Transverse colon (tissue), 4 donors: ENCODE measurements at places on chromosomes 16 and 17. TPM values are rescaled to one million over a fixed set of nuclear protein-coding genes. Genes with fewer than 3 reads are reported as not detected.

GRCh38 chr16:26742040-26742439, 324.7 kb upstream of the C16orf82 start:
- H3K4me3 ChIP-seq = no peak overlapping the region
- H3K27ac ChIP-seq = no peak overlapping the region
- H3K27me3 ChIP-seq = no peaks in the 10 kb centered on the region
- no peak for DNase-seq
- no peaks in the 10 kb centered on the region for H3K4me1 ChIP-seq

DNA sequence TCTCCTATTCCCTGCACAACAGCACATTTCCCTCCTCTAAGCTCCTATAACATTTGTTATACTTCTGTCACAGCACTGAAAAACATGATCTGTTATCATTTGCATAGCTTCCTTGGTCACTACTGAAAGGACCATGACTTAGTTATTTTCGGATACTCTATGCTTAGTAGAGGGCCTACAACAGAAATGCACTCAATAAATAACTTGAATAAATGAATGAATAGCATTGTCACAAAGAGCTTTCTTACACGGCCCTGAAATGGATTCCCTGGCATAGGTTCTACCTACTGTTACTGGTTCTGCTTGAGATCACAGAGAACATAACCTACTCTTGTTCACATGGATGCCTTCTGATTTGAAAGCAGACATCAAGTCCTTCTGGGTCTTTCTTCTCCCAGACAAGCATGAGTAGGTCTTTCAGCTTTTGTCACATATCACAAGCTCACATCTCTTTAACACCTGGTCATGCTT, 41.6 kb downstream of the MYO1D start:
- no peaks in the 10 kb centered on the region for H3K36me3 ChIP-seq
- H3K27me3 ChIP-seq = no peaks in the 10 kb centered on the region
- H3K4me1 ChIP-seq = no peaks in the 10 kb centered on the region
- DNase-seq = no peak
- no peak overlapping the region for H3K27ac ChIP-seq

- no peak overlapping the region for H3K4me3 ChIP-seq
- no peaks in the 10 kb centered on the region for H3K4me1 ChIP-seq
- no peaks in the 10 kb centered on the region for H3K36me3 ChIP-seq
- no peak for DNase-seq
Measured at GRCh38 chr17:28178800-28179199, 136.3 kb downstream of the NLK start.

DNA sequence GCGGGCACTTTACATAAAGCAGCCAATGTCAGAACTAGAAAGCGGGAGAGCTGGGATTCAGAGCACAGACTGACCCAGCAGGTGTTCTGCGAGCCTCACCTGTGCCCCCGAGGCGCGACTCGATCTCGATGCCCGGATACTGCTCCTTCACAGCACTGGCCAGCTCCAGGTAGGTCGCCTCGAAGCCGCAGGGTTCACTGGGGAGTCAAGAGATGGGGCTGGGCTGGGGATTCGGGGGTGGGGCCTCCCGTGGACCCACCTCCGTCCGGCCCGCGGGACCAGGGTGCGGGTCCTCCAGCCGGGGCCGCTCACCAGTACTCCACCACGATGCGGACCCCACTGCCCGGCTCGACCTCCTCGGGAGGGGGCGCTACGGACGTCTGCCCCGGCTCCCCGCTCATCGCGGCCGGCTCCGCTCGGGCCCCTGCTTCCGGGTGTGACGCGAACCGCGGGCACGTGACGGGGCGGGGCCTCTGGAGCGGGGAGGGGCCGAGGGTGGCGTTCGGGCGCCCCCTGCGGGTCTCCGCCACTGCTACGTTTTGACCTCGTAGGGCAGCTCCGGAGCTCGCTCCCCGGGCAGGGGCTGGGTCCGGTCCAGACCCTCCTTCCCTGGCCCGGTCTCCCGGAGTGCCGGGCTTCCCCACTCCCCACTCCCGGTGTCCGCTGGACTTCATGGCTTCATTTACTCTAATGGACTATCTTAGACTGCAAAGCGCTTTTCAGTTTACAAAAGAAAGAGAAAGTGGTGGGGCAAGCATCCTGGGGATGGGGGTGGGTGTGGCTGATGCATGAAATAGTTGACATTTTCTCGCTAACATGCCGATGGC, at the start of gene MIEN1:
TSS of gene MIEN1 (minus strand) at position 438 of the 827 bp plus-strand sequence. CDS start at position 401, 37 bp downstream.
- H3K36me3 ChIP-seq = peaks cover 17% of the 10 kb centered on the region
- H3K4me1 ChIP-seq = peaks cover 8% of the 10 kb centered on the region
- no peaks in the 10 kb centered on the region for H3K27me3 ChIP-seq
- peak; percentile 95 for DNase-seq
- H3K4me3 ChIP-seq = peak within 1 kb of the TSS; percentile 69
- peak within 1 kb of the TSS; percentile 86 for H3K27ac ChIP-seq

CDH13 gene
- total RNA-seq = 6.7 TPM

ADCY9 gene
- total RNA-seq = 33.7 TPM

MYCBPAP gene
- 0.64 TPM for total RNA-seq
